ENCODE measurements at places on chromosomes 7 and 10. TPM values are rescaled to one million over a fixed set of nuclear protein-coding genes. Genes with fewer than 3 reads are reported as not detected.

PNLIPRP3 gene
- 13.0 TPM for total RNA-seq

LYZL2 gene
- not detected for total RNA-seq

SDK1 gene
- 1.7 TPM for total RNA-seq

GCK gene
- total RNA-seq, result 0.21 TPM

RPEL1 gene
- under 0.01 TPM for total RNA-seq

ADRA2A gene
- not detected for total RNA-seq

DRGX gene
- total RNA-seq, result not detected

ATG9B gene
- total RNA-seq, result not detected

ALOX5 gene
- 4.8 TPM for total RNA-seq

BICC1 gene
- 1.9 TPM for total RNA-seq

COBL gene
- 1.1 TPM for total RNA-seq

ANTXRL gene
- total RNA-seq, result not detected

IDI2 gene
- total RNA-seq, result not detected

LRRC17 gene
- total RNA-seq, result 0.72 TPM

ZPBP gene
- not detected for total RNA-seq

IGFBP3 gene
- total RNA-seq, result 133 TPM

AKR1C3 gene
- total RNA-seq, result 246 TPM

CALML5 gene
- not detected for total RNA-seq

NPY4R gene
- total RNA-seq, result not detected

FOXP2 gene
- 5.8 TPM for total RNA-seq

ASZ1 gene
- not detected for total RNA-seq

CD36 gene
- total RNA-seq, result 14.7 TPM

C10orf90 gene
- total RNA-seq, result not detected

POU6F2 gene
- not detected for total RNA-seq

CALML3 gene
- 2.7 TPM for total RNA-seq

ZNF479 gene
- not detected for total RNA-seq

ODAD2 gene
- total RNA-seq, result not detected

CDC14C gene
- total RNA-seq, result not detected

TEX36 gene
- total RNA-seq, result not detected
